OCI-LY7 (cell line): ENCODE measurements at places on chromosomes 3 and 15. TPM values are rescaled to one million over a fixed set of nuclear protein-coding genes. Genes with fewer than 3 reads are reported as not detected.

GRCh38 chr3:59731943-59732342, 682.1 kb upstream of the CFAP20DC start:
- DNase-seq = no peak

GRCh38 chr3:4748701-4749378, 230.4 kb upstream of the BHLHE40 start:
- DNase-seq = no peak

DNA sequence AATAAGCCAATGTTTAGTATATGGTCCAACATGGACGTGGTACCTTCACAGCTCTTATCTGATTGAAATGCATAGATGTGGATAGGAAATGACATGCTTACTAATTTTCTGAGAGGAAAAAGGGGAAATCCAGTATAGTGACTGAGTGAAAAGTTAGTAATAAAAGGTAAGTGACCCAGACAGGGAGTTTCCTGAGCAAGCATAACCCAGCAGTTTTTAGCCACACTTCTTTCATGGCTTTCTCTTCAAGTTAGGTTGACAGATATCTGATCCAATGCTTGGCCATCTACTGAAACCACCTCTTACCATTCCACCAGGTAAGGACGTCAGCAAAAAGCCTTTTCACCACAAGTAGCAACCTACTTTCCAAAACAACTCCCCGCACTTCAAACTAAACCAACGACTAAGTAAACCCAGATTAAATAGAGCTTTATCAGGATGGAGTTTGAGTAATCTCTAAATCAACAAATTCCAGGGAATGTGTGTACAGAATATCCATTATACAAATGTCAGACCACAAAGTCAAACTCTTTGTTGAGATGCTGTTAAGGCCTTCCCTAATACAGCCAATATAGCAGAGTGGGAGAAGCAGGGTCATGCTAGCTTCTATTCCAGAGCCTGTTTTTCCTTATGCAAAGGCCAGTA, 329.7 kb downstream of the RORA start:
- DNase-seq = no peak

DNA sequence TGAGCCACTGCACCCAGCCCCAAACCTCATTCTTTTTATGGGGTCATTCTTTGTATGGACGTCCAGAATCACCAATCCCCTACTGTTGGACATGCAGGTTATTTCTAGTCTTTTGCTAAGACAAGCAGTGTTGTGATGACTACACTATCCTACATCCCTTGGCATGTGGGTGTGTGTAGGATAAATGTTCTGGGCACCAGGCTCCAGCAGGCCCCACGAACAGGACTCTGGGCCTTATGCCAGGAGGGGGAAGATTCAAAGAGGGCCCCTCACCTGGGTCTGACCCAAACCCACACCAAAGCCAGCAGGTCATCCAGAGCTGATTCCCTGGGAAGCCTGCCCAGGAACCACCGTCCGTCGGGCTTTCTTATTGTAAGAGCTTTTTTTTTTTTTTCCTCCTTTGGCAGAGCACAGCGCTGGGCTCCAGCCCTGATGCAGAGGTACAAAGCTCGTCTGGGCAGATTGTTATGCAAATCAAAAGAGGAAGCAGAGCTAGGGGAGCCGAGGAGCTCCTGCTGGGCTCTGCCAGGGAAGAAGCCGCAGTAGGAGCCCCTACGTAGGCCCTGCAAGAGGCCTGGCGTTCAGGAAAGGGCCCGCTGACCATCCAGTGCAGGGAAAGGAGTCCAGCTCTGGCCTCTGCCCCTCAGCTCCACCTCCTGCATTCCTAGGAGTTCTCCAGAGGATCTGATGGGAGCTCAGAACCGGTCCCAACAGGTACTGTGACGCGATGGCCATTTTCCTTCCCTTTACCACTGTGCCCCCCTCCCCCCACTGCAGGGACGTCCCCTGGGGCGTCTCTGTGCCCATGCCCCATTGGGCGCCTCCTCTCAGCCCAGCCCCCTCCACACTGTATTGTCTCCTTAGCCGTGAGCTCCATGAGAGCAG, 29.0 kb upstream of the FURIN start:
- peak; percentile 86 for DNase-seq

The CHST13 gene
- not detected in 2 replicates for total RNA-seq

The CHD2 gene
- total RNA-seq = 213 and 259 TPM in 2 replicates
